Ureter (tissue), 1 donor: ENCODE measurements at places on chromosomes 4 and X. TPM values are rescaled to one million over a fixed set of nuclear protein-coding genes. Genes with fewer than 3 reads are reported as not detected.

DNA sequence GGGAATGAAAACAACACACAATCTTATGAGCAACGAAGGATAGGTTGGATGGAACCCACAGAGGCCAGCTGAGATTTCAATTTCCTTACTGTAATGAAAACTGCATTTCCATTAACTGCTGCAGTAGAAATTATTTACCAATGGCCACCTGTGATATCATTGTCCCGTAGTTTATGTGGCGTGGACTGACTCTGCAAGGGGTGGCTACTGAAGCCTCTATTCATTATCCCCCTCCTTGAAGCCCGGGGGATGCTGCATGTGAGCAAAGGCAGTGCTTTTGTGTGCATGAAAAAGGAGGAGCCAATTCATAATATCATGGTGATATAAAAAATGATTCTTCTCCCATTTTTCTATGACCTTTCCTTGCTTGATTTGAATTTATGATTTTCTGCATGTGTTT is 207.8 kb downstream of the PTTG2 start:
- DNase-seq = no peak

- DNase-seq = no peak
These were observed 19.8 kb downstream of the RADX start for GRCh38 chrX:106631615-106632014.

DNA sequence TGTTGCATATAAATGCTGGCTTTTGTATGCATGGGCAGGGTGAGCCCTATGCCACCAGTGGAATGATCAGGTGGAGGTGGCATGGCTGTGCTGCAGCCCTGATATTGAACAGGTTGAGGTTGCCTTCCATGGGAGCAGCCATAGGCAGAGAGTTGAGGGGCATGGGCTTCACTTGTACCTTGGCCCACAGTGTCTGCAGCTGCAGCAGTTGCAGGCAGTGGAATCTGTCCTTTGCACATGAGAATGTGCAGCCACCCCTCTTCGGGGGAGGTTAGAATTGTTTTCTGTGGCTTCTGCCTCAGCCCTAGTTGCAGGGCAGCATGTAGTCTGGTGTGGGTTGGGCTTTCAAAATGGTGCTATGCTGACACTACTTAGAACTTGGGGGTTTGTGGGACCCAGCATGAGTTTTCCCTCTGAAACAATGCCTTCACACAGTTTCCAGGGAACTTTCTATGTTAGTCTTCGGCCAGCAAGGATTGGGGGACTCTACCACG is 25.4 kb upstream of the VSIG1 start:
- DNase-seq = no peak

DNA sequence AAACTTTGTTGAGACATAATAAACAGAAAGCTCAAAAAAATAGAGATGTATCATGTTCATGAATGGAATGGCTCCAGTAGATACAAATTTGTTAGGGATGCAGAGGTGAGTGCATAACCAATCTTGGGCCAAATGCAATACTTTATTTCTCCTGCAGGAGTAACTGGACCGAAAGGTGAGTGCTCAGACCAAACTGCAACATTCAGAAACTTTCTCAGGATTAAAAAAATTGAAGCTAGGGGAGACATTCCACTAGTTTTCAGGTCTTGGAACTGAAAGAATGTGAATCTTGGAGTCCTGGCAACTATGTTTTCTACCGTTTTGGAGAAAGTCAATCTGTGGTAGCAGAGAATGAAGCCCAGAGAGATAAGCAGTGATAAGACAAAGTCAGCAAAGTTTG is 21.2 kb upstream of the LCORL start:
- no peak for DNase-seq

- DNase-seq = no peak
These were observed 223.1 kb downstream of the KDR start for GRCh38 chr4:54902271-54902670.

GRCh38 chrX:139691843-139692505 is 16.0 kb downstream of the MCF2 start:
- no peak for DNase-seq

- DNase-seq = no peak
These were observed 264.6 kb downstream of the SNCA start for GRCh38 chr4:89572224-89572858.

Gene AFAP1
- total RNA-seq = 29.5 TPM

Gene NWD2
- 0.36 TPM for total RNA-seq

Gene MTMR8
- total RNA-seq = 13.0 TPM
